ENCODE measurements at places on chromosomes 12 and 14.

DNA sequence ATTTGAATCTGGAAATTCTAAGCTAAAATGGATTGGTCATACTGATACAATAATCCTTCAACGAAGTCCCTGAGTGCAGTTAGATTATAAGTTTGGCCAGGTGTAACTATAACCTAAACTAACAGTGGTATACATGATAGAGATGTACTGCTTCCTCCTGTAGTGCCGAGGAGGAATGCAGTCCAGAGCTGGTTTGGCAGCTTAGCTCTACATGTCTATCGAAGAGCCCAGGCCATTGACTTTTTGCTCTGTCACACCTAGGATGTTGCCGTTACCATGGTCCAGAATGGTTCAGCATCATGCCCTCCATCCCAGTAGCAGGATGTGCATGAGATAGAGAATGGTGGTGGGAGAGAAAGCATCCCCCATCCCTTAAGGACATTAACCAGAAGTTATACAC lies 318.1 kb downstream of the ZFP36L1 start:
- no peak for DNase-seq

DNA sequence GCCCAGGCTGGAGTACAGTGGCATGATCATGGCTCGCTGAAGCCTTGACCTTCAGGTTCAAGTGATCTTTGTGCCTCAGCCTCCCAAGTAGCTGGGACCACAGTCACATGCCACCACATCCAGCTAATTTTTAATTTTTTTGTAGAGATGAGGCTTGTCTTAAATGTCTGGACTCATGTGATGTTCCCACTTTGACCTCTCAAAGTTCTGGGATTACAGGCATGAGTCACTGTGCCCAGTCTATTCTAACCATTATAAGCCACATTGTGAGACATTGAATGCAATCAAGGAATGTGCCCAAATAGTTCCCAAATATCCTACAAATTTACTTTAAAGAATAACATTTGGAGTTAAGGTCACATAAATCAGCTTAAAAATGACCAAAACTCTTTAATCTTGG lies 130.7 kb upstream of the ARID2 start:
- no peak for DNase-seq

GRCh38 chr12:120583478-120584030 lies 2.4 kb upstream of the POP5 start:
- peak; percentile 79 for DNase-seq

GRCh38 chr14:37587881-37588666 lies 7.0 kb downstream of the FOXA1 start:
- no peak for DNase-seq

DNA sequence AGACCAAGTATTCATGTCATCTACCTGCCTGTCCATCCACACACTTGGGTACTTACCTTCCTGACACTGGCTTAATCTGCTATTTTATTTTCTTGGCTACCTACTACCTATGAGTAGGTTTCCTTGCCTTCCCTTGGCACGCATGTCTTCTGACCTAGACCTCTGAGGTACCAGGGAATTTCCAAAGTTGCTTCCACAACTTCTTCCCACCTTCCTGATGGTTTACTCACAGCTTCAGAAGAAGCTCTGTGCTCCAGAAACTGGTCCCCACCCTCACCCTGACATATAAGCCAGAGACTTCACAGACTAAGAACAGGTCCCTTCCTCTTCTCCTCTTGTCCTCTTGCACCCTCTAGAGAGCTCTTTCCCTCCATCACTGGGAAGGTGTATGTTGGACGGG lies 35.7 kb upstream of the DDX11 start:
- no peak for DNase-seq

GRCh38 chr14:77059276-77059915 lies 30.9 kb upstream of the IRF2BPL start:
- no peak for DNase-seq

GRCh38 chr12:23025372-23026016 lies 400.5 kb downstream of the ETNK1 start:
- DNase-seq = no peak

- DNase-seq = no peak
Observed at GRCh38 chr14:87231336-87232026, 761.5 kb downstream of the GALC start.

GRCh38 chr12:117872546-117873169 lies 96.1 kb downstream of the KSR2 start:
- no peak for DNase-seq

DNA sequence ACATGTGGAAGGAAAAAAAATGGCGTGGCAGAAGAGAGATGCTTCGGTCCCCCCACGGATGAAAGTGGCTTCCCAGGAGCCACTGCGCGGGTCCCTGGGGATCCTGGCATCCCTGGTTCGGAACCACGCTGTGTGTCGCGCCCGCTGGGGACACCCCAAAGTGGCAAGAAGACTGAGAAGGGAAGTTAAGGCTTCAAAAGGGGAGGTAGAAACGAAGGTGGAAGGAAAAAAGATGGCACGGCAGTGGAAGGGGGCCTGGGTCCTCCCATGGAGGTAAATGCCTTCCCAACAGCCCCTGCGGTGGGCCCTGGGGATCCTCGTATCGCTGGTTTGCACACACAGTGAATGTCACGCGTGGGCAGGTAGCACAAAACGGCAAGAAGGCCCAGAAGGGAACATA lies 281.7 kb downstream of the ALG10 start:
- no peak for DNase-seq

DNA sequence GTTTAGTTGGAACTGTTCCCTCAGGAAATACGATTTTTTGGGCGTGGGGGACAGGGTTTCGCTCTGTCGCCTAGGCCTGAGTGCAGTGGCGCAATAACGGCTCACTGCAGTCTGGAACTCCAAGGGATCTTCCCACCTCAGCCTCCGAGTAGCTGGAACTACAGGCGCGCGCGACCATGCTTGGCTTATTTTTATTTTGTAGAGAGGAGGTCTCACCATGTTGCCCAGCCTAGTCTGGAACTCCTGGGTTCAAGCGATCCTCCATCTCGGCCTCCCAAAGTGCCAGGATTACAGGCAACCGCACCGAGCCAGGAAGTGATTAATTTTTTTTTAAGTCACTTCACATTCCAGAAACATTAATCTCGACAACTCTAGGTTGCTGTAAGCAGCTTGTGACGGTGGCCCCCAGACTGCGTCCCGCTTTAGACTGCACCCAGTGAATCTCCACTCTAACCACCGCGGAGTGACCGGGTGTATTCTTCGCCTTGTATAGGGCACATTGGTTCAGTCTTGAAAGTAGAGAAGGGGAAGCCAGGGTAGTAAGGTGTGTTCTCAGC lies 830 bp upstream of the MIS18BP1 start:
- no peak for DNase-seq

DNA sequence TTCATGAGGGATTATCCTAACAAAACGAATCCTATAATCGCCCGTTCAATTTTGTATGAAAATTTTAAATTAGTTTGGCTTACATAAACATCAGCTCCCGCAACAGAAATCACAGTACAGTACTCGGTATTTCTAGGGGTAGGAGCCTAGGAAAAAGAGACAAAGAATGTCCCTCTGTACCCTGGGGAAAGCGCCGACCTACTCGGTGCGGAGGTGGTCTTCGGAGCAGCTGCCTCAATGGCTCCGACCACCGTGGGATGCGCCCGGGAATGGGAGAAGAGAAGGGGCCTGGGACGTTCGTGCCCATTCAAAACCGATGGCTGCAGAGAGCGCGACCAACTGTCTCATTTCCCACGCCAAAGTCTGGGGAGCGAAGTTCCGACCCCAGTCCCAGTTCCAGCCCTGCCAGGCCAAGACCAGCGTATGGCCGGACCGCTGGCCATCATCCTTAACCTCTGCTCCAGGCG lies 618 bp downstream of the GNPNAT1 start:
- no peak for DNase-seq

- peak; percentile 49 for DNase-seq
Observed at GRCh38 chr14:52175982-52176502, 91.5 kb upstream of the PTGDR start.

DNA sequence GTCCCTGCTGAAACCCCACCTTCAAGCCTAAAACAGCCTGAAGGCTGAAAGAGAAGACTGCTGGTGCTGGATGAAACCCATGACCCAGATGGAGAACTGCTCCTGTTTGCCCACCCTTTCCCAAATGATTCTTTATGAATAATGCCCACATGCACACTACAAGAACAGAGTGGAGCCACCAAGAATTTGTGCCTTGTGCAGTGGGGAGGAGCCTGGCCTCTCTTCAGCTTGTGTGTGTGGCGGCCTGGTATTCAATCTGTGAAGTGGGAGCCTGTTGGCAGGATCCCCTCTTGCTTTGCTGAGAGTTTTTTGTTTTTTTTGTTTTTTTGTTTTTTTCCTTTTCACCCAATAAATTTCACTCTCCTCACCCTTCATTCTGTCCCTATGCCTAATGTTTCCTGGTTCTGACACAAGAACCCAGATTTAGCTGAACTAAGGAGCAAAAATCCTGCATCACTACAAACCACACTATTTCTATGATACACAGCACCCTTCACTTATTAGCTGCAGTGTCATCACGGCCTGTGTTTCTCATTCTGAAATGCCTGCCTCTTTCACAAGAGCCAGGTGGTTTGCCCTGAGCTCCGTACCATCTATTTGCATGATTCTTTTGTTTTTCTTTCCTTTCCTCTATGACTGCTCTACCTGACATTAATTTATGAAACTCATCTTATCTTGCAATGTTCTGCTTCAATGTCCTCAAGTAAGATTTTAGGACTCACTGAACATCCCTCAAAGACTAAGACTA lies 585.5 kb upstream of the ATXN7L3B start:
- no peak for DNase-seq

GRCh38 chr12:32666018-32666417 lies 13.1 kb upstream of the DNM1L start:
- DNase-seq = no peak

DNA sequence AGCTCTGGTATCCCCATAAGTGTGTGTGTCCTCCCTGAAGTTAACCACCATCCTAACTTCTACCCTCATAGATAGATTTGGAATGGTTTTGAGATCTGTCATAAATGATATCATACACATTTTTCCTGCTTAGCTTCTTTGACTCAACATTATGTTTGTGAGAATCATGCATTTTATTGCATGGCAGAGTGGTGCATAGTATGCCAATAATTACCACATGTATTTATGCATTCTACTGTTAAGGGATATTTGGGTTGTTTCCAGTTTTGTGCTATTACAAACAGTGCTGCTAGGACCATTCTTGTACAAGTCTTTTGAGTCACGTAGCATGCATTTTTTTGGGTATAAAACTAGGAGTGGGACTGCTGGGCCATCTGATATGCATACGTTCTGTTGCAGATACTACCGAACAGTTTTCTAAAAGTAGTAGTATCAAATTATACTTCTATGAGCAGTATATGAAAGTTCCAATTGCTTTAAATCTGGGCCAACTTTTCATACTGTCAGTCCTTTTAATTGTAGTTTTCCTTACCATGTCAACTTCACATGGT lies 13.4 kb downstream of the GRIP1 start:
- no peak for DNase-seq

- DNase-seq = no peak
Observed at GRCh38 chr14:102583726-102584125, 8.7 kb upstream of the RCOR1 start.

DNA sequence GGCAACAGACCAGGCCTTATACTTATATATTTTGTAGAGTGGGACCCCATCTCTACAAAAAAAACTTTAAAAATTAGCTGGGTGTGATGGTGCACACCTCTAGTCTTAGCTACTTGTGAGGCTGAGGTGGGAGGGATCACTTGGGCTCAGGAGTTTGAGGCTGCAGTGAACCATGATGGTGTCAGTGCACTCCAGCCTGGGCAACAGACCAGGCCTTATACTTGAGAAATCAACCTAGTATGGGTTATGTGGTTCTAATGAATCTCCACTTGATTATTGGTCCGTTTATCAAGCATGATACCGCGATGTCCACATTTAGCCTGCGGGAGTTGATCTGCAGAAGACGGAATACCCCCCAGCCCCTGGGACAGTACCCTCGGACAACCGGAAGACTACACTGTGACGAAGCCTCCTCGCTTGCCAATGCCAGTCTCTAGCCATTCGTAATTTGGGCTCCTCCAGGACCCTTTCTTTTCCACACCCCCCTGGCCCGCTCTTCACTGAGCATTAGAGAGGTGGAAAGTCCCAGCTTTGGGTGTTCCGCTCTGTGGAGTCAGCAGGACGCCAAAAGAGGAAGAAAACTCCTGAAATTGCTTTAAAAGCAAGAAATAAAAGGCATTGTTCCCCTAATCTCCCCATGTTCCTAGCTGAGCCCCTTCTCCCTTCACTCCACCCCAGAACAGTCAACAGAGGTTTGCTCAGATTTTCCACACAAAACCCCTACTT lies 19.4 kb downstream of the LTBP2 start:
- DNase-seq = no peak

- DNase-seq = no peak
Observed at GRCh38 chr12:127911291-127911690, 355.7 kb upstream of the TMEM132C start.

- no peak for DNase-seq
Observed at GRCh38 chr14:60206249-60206670, 41.1 kb upstream of the DHRS7 start.

GRCh38 chr12:53500142-53500775 lies 824 bp upstream of the TARBP2 start:
- DNase-seq = no peak

DNA sequence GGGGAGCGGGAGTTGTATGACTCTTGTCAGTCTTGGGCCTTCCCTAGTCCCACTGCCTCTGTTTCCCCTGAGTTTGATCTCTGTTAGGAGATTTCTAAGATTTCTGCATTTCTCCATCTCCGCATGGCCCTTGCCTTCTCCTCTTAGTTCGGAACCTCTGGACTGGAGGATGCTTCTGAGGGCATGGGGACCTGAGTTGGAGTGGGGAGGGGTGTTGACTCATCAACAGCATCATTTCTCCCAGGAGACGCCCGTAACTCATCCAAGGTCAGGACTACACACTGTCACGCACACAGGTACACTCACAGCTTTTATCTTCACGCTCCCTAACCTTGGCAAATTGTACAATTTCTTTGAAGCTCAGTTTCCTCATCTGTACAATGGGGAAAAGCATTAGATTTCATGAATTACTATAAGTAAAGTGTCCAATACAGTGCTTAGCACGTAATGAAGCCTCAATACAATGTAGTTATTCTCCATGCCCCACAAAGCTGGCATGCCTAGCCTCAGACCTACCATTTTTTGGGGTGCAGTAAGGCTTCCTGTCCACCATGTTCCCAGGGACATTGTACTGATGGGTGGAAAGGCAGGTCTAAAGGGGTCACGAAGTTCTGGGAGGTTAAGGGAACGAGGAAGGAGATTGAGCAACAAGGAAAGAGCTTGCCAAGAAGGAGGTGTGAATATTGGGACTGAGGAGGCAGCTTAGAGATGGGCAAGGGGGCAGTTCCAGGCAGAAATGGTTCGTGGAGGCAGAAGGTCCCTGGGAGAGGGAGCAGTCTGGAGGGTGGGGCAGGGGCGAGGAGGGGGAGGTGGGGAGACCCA lies 600 bp upstream of the LAG3 start:
- DNase-seq = no peak

GRCh38 chr14:67269298-67270060 lies 28.2 kb downstream of the PALS1 start:
- DNase-seq = no peak

- no peak for DNase-seq
Observed at GRCh38 chr14:85978582-85979250, 448.8 kb downstream of the FLRT2 start.

DNA sequence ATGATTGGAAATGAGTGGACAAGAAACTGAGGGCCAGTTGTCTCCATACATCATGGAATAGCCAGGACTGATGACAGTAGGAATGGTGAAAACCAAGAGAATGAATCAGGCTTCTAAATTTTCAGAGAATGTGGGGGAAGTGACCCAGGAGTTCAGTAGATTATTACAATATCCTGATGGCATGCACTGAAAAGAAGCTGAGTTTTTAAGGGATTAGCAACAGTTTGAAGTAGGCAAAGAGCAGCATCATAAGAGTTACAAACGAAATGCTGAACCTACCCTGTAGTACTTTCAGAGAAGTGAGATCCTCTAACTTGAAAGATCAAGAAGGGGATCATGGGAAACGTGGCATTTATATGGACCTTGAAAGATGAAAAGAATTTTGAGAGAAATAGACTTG lies 13.2 kb downstream of the SLC2A14 start:
- no peak for DNase-seq
